ENCODE measurements at places on chromosomes 12 and 14.

DNA sequence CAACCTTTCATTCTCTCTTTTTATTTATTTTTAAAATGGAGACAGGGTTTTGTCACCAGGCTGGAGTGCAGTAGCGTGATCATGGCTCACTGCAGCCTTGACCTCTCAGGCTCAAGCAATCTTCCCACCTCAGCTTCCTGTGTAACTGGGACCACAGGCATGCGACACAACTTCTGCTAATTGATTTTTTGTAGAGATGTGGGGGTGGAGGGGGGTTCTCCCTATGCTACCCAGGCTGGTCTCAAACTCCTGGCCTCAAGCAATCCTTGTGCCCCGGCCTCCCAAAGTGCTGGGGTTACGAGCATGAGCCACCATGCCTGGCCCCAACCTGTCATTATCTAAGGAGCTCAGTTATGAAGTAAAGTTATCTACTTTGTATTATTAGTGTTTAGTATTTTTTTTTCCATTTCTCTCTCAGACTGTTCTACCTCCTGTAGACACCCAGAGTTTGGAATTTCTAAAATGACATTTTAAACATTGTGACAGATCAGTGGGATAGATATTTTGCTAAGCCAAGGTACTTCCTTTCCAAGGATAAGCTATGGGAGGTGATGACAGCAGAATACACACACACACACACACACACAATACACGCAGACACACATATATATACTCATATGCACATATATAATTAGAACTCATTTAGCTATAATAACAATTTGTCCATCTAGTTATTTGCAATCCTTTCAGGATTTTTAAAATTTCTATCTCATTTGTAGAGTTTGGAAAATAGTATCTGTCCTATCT is 2.1 kb upstream of the USP44 start:
- DNase-seq: no peak

DNA sequence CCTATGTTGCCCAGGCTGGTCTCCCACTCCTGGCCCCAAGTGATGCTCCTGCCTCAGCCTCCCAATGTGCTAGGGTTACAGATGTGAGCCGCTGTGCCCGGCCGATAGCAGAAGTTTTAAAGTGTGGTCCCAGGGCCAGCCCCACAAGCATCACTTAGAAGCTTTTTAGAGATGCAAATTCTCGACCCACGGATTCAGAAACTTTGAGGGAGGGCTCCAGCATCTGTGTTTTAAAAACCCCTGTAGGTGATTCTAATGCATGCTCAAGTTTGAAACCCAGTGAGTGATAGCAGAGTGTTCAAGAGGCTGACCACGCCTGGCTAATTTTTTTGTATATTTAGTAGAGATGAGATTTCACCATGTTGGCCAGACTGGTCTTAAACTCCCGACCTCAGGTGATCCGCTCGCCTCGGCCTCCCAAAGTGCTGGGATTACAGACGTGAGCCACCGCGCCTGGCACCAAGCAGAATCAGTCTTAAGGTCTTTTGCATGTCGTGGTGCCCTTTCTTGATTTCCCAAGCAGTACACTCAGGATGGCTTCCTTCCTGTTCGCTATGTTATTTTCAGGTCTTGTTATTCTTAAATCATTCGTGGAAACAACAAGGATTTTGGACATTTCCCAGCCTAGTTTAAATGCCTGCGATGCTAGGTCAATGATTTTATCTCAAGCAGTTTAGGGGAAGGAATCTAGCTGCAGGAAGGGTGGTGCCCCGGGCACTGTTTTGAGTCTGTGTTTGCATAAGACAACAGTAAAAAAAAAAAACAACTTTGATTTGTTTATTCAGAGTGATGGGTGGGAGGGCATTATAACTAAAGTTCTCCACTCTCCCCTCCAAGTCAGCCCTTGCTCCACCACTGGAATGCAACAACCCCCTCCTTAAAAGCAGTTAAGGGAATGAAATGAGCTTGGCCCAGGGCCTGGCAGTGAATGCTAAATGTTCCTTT is 9.2 kb upstream of the RILPL2 start:
- DNase-seq: no peak

DNA sequence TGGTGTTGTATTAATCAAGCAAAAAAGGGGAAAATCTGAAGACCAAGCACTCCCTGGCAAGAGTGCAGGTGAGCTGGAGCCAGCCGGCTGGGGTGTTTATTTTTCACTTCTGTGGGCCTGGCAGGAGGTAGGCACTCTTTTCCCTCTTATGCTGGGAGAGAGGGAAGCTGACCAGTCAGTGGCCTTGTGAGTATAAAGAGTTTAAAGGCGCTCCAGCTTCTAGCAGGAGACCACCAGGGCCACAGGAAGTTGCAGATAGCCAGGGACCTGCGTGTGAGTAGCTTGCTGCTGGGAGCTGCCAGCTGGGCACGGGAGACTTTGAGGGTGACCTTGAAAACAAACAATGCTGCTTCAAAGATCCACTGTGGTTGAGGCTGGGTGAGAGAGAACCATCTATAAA is 217.4 kb upstream of the PWP1 start:
- DNase-seq: no peak

DNA sequence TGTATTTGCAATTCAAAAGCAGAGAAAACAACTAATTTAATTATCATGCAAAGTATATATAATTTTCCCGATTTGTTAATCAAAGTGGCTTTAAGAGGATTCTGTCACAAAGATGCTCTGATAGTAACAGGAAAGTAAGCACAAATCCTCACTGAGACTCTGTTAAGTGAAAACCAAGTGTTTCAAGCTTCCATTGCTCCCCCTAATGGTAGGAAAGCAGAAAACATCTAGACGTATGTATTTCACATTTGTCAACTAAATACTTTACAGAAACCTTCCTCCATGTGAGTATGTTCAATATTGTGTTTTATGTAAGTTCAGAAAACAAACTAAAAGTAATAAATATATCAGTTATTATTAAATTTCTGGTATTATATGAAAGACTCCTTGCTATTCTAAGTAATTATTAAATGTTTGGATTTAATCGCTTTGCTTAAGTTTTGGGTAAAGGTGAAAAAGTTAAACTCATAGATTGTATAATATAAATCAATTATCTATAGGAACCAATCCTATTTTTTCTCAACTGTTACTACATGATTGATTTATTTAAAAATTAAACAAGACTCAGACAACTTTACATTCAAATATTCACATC is 1.5 kb upstream of the NTS start:
- DNase-seq: no peak

- DNase-seq: no peak
These were observed 798.8 kb downstream of the SLC16A7 start for GRCh38 chr12:60394665-60395064.

GRCh38 chr14:44446965-44447364 is 60.1 kb downstream of the FSCB start:
- no peak for DNase-seq

- no peak for DNase-seq
These were observed 169.9 kb downstream of the CRADD start for GRCh38 chr12:93846936-93847516.

DNA sequence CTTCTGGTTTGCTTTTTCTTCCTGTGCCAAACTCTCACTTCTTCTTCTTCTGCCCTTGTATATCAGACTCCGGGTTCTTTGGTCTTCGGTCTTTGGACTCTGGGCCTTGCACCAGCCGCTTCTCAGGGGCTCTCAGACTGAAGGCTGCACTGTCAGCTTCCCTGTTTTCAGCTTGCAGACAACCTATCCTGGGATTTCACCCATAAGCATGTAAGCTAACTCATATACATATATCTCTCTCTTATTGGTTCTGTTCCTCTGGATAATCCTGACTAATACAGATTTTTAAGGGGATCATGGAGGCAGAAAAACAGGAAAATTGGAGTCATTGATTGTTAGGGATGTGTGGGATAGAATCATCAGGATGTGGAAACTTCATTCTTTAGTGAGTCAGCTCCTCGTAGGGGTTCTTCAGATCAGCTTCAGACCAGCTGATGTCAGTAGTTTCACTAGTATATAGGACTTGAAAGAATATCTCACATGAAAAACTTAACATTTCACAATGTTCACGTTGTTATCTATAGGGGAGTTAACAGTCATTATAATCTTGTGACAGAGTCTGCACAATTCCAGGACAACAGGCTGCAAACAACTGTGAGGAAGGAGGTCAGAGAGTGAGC is 102.9 kb downstream of the RASSF9 start:
- DNase-seq: no peak

DNA sequence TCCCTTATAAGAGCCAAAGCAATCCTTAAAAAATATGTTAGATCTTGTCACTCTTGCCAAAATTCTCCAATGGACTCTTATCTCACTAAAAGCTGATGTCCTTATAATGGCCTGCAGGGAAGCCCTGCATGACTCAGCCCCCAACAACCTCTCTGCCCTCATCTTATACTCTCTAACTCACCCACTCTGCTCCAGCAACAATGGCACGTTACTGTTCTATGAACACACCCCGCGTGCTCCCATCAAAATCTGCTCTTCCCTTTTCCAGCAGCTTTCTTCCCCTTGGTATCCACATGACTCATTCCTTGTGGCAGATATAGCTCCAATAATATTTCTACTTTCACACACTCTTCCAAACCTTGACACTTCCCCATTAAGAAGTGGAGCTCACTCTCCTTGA is 108.1 kb downstream of the DENND5B start:
- no peak for DNase-seq

DNA sequence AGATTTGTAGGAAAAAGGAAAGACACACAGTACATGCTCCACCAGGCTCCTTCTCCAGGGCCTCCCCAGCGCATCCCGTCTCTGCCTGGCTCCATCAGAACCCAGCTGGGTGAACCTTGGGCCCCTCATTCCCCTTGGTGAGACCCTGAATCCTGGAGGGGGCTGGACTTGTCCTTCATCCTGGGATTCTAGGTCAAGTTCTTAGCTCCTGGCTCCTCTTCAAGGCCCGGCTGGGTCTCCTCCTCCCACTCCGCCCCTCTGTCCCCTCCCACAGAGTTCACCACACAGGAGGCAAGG is 49.2 kb downstream of the PSMA6 start:
- no peak for DNase-seq

- no peak for DNase-seq
These were observed 45.5 kb upstream of the BCL11B start for GRCh38 chr14:99317231-99318090.

DNA sequence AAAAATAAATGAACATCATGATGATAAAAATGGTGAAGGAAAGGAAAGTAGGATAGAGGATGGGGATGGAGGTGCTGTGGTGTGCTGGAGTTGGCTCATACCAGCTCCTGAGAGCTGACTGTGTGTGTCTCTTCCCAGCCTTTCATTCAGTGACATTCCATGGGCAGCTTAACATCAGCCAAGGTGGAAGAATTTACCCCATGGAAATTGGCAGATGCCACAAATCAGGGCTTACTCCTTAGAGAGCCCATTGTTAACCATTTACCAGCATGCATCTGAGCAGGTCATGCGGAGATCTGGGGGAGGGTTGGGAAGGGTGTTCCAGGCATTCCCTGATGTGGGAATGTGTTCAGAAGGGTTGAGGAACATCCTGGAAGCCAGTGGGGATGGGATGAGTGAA is 164.7 kb upstream of the MYL2 start:
- no peak for DNase-seq

- DNase-seq: no peak
These were observed 1049.3 kb downstream of the GALC start for GRCh38 chr14:86943391-86944365.

GRCh38 chr12:18943200-18943599 is 186.3 kb upstream of the PLEKHA5 start:
- DNase-seq: no peak

- no peak for DNase-seq
These were observed 39.2 kb upstream of the PLXNC1 start for GRCh38 chr12:94109160-94109559.

GRCh38 chr14:75877884-75878283 is 103.9 kb downstream of the TGFB3 start:
- no peak for DNase-seq

Data from Right ventricle myocardium inferior (tissue), 1 donor.